Fibroblast of gingiva (primary cell): ENCODE measurements at places on chromosomes 16 and 17.

DNA sequence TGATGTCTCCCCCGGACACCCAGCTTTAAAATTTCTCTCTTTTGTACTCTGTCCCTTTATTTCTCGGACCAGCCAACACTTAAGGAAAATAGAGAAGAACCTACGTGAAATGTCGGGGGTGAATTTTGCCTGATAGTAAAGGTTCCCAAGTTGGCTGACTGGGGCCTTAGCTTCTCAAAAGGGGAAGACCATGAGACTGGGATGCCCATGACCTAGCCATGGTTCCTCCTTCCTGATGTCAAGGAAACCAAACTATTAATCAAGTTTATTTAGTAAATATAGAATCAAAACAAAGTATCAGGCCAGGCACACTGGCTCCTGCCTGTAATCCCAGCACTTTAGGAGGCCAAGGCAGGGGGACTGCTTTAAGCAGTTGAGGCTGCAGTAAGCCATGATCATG is 2.4 kb upstream of the EIF1 start:
- no peak for DNase-seq

GRCh38 chr16:82459580-82460256 is 167.1 kb upstream of the CDH13 start:
- DNase-seq = no peak

DNA sequence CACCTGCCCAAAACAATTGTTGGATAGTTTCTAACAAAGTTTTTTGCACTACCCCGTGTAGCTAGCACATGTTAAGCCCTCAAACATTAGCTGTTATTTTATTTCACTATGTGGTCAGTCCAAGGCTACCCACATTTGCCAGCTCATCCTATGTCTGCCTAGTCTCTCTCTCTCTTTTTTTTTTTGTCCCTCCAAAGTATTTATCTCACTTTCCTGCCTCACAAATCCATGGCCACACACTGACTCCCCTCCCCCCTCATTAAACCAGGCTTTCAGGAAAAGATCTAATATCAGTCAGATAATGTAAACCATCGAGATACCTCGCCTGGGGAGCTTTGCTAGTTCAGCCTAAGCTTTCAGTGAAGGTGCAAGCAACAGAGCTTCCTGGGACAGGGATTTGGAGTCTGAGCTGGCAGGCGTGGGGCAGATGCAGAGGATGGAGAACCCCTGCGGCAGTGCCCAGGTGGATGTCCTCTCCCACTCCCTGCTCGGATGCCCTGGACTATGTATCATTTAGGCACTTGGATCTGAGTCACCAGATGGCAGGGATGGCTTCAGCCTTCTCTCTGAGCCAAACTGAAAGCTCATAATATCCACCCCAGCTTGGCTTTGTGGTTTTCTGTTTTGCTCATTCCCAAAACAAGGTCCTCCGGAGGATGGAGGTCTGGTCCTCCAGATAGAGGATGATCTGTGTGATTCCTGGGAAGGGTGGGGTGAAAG is 73.7 kb upstream of the FOXF1 start:
- no peak for DNase-seq

GRCh38 chr17:67970783-67971182 is 25.5 kb downstream of the C17orf58 start:
- DNase-seq = no peak

DNA sequence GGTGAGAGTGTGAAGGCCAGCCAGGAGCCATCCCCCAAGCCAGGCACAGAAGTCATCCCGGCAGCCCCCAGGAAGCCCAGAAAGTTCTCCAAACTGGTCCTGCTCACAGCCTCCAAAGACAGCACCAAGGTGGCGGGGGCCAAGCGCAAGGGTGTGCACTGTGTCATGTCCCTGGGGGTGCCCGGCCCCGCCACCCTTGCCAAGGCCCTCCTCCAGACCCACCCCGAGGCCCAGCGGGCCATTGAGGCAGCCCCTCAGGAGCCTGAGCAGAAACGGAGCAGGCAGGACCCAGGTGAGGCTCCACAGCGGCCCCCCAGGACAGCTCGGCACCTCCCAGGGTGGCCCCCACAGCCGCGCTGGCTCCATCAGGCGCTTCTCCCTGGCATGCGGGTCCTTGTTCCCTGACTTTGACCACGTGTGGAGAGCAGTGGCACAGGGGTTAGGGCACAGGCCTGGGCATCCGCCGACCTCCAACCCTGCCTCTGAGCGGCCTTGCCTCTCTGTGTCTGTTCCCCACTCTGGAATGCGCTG is 13.5 kb downstream of the FLYWCH2 start:
- no peak for DNase-seq
